Fibroblast of skin of right quadriceps (primary cell): ENCODE measurements at places on chromosomes 13 and 19.

DNA sequence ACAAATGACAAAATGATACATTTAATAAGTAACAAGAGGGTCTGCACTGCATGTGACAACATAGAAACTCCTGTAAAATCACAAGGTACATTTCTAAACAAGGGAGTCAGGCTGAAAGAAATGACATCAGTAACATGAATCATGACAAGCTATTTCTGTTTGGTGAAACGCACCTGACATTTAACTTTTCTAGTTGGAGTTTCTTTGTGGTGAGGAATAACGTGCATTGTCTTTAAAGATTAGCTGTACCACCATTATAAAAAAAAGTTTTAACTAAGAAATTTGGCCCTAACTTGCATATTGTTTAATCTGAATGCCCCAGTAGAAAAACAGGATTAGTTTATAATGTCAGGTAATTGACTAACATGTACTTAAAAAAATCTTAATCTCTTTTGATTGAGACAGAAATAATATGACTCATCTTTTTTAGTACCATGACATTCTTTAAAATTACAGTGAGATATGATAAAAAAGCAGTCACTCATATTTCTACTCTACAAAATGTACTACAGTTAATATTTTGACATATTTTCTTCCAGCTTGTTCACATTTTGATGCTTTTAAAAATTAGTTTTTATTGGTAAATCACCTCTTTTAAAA lies 418.2 kb downstream of the KLF12 start:
- DNase-seq, result no peak

GRCh38 chr19:44972802-44973201 lies 17.6 kb downstream of the CLPTM1 start:
- no peak for DNase-seq

GRCh38 chr19:13209484-13210338 lies 59.5 kb downstream of the IER2 start:
- no peak for DNase-seq

- peak; percentile 68 for DNase-seq
Observed at GRCh38 chr13:50914848-50915247, 5.3 kb downstream of the RNASEH2B start.

- DNase-seq, result no peak
Observed at GRCh38 chr19:18504886-18505610, 16.8 kb downstream of the ELL start.

DNA sequence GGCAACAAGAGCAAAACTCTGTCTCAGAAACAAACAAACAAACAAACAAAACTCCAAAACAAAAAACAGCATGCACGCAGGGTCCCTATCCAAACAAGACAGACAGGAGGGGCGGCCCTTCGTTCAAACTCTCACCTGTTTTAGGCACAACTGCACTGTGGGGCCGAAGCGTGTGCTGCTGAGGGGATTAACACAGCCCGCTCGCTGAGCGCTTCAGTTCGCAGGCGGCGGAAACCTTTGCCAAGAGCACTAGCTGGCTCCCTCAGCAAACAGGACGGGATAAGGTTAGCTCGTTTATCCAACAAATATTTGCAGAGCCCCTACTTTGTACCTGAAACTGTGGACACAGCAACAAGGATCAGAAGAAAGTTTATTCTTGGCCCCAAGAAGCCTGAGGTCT lies 1.6 kb upstream of the ADPRHL1 start:
- no peak for DNase-seq

- DNase-seq, result no peak
Observed at GRCh38 chr19:43420954-43421353, 6.3 kb downstream of the TEX101 start.

DNA sequence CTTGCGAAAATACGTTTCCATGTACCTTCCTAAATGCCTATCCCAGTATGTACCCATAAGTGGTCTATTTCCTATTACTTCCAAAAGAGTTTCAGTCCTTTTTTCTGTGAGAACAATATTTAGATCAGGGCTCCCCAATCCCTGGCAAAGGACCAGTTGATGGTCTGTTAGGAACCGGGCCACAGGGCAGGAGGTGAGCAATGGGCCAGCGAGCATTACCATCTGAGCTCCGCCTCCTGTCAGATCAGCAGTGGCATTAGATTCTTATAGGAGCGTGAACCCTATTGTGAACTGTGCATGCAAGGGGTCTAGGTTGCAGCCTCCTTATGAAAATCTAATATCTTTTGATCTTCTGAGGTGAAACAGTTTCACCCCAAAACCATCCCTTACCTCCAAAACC lies 859.1 kb downstream of the SLITRK6 start:
- DNase-seq, result no peak

- DNase-seq, result no peak
Observed at GRCh38 chr19:21912654-21913053, 76.7 kb upstream of the ZNF43 start.

DNA sequence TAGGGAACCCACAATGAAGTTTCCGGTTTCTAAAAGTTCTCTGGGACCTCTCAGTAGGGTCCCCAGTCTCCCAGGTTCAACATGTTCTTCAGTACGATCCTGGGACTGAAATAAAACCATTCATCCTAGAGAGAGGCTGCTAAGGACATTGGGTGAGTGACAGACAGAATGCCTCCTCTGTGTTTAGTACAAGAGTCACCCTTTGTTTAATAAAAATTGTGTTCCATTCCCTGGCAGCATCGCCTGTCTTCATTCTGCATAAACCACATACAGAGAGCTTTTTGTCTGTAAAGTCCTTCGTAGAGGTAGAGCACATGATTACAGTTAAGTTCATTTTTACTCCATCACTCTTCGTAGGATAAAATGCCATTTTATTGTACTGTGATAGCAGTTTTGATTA lies 95.3 kb upstream of the GPR12 start:
- DNase-seq, result no peak

DNA sequence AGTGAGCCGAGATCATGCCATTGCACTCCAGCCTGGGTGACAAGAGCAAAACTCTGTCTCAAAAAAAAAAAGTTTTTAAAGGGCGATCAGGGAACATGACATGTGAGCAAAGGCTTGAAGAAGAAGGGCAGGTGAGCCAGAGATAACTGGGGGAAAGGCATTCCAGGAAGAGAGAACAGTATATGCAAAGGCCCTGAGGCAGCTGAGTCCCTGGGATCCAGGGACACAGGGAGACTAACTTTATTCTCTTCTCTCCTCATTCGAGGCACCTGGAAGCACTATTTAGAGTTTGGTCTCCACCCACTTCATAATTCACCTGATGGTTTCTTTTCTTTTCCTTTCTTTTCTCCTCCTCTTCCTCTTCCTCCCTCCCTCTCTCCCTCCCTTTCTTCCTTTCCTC lies 17.6 kb downstream of the ZSCAN5A start:
- no peak for DNase-seq

DNA sequence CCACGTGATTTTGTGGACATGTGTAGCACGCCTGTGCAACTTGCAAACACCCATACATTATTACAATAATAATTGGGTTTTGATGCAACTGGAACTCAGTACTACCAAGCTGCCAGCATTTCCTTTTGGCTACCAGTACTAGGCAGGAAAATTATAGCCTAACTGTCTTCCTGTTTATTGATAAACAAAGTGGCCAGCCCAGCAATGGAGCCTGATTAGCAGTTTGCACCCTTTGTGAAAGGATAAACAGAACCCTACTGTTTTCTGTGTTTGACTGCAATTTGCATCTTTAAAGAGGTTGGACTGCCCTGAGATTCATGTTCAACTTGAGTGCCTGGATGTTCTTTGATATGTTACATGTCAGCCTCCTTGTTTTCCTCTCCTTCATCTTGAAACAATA lies 173.9 kb downstream of the ZIC5 start:
- DNase-seq, result no peak

DNA sequence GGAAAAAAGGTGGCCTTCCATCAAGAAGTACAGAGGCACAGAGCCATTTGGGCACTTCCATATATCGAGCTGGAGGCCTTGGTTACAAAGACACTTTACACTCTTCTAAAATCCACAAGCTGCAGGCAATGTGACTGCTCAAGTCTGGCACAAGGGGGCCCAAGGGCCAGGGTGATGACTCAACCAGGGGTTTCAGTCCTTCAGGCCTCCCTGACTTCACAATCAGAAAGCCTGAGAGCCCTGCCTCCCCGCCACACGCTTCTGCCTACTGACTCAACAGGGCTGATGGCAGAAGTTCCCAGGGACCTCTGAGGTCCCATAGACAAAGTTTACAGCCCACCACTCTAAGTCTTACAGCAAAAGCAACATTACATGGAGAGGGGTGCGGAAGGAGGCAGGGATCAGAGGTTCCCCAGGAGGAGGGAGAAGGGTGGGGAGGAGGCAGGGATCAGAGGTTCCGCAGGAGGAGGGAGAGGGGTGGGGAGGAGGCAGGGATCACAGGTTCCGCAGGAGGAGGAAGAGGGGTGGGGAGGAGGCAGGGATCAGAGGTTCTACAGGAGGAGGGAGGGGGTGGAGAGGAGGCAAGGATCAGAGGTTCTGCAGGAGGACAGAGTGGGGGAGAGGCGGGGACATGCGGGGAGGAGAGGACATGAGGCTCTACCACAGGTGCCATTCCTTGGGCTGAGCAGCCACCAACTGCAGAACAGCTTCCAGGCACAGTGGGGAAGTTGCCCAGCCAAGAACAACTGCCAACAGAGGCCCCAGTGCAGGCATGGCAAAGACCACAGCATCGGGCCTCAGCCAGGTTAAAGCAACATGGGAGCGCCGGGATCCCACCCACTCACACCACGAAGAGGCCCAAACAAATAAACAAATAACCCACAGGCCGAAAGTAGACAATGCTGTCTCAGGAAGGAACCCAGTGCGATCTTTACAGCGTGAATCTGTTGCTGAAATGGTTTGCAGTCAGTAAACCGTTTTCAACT lies 52.0 kb downstream of the SLC7A1 start:
- DNase-seq, result peak; percentile 64

- no peak for DNase-seq
Observed at GRCh38 chr13:45630791-45631190, 15.3 kb upstream of the ERICH6B start.

DNA sequence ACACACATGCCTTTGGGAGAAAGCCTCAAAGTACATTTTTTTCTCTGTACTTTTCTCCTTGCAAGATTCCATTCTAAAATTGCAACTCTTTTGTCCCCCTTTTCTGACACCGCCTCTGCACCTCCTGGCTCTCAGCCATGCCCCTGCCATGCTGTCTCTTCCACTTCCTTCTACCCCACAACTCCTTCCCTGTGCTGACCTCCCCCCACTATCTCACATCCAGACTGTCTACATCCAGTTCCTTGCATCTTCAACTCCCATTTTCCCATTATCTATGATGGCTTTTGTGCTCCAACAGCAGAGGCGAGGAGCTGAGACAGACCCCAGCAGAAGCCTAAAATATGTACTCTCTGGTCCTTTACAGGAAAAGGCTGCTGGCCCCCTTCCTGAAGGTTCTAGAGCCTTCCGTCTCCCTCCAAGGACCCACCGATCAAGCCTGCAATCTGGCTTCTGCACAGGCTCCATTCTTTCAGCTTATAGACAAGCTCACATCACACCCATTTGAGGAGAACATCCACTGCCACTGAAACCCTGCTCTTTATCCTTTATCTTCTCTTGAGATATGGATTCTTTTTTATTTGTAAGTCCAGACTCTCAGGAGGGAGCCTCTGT lies 50.2 kb downstream of the RFX2 start:
- DNase-seq, result no peak

GRCh38 chr13:28401303-28402056 lies 93.4 kb downstream of the FLT1 start:
- DNase-seq, result peak; percentile 91

- no peak for DNase-seq
Observed at GRCh38 chr13:27203854-27204253, 32.2 kb upstream of the USP12 start.

DNA sequence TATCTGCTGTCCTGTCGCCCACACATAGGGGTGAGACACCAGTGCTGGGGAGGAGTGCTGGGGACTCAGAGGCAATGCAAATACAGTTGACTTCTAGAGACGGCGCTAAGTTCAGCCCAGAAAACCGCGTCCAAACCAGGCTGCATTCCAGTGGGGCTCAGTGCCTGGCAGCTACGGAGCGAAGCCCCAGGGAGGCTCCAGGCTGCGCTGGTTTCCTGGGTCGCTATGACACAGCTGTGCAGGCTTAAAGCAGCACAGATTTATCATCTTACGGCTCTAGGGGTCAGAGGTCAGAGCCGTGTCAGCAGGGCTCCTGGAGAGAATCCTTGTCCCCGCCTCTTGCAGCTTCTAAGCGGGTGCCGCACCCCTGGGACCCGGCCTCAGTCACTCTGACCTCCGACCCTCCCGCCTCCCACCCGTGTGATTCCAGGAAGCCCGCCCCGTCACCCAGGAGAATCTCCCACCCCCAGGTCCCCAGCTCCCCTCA lies 61.6 kb downstream of the ANKRD10 start:
- DNase-seq, result peak; percentile 7

DNA sequence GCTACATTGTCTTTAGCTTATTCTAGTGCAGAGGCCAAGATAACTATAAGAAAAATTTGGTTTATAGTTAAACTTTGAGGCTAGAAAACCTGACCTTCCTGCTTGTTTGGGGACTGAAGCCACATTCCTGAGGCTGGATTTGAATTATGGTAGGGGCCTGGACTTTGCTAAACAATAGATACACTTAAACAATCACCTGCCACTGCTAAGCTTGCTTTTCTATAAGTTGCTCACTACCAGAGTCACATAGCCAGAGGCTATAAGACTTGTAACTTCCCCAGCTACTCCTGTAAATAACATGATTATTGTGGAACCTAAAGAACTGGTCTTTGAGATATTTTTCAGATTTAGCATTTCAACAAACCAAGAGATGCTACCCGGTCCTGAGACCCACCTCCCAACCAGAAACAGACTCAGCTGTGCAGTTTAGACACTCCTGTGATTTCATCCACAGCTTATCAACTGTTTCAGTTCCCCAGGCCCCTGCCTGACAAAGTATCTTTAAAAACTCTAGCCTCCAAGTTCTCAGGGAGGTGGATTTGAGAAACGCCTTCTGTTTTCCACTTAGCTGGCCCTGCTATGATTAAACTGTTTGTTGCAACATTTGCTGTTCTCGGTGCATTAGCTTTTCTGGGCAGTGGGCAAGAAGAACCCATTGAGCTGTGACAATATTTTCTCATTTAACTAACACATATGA lies 77.7 kb downstream of the MIPEP start:
- DNase-seq, result no peak

GRCh38 chr13:21738630-21739029 lies 67.8 kb downstream of the FGF9 start:
- DNase-seq, result no peak

DNA sequence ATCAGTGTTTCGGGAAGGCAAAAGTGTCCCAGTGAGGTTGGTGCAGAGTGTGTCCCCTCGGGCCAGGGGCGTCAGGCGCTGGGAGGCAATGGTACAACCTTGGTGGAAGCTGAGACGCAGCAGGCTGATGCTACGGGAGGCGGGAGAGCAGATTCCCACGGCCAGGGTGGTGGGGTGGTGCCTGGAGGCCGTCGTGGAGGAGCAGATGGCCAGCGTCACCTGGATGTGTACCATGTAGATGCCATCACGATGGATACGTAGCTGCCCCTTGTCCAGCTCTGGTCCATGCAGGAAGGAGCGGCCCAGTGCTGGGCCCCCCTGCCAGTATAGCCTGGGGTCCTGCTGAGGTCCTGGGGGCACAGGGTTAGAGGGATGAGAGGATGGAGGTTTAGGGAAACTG lies 4.9 kb downstream of the CD70 start:
- no peak for DNase-seq

DNA sequence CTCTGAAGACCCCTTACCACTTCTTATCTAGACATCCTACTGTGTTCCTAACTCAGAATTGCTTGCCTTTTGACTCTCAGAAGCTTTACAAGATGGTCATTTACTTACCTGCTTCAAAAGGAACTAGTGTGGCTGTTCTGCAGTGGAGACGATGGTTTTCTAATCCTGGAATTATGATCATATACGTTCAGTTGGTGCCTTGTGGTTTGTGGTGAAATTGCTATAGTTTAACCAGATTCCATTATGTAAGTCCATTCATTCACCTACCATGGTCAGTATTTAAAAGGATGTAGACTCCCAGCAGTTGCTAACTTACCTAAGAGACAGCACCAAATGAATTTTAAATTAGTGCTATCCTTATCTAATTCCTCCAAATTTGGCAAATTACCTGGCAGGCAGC lies 210.9 kb downstream of the SHISA2 start:
- no peak for DNase-seq
